ENCODE measurements at places on chromosomes 2 and 18. TPM values are rescaled to one million over a fixed set of nuclear protein-coding genes. Genes with fewer than 3 reads are reported as not detected.

The CDKL4 gene
- polyA plus RNA-seq = 0.90 TPM

- no peak for DNase-seq
These were observed 295.6 kb downstream of the TNS1 start for GRCh38 chr2:217707131-217707611.

- no peak for DNase-seq
These were observed 518.3 kb downstream of the XIRP2 start for GRCh38 chr2:167406558-167406957.

The KCNK3 gene
- polyA plus RNA-seq = 0.57 TPM

The CD8B gene
- 0.61 TPM for polyA plus RNA-seq

GRCh38 chr2:40886100-40886499, 434.2 kb upstream of the SLC8A1 start:
- DNase-seq = no peak

The NT5DC4 gene
- 0.07 TPM for polyA plus RNA-seq

The DSEL gene
- 23.2 TPM for polyA plus RNA-seq

The DDX18 gene
- 91.0 TPM for polyA plus RNA-seq

The ASB18 gene
- not detected for polyA plus RNA-seq

GRCh38 chr2:20099780-20100179, 48.4 kb upstream of the LAPTM4A start:
- no peak for DNase-seq

- DNase-seq = no peak
These were observed 35.6 kb downstream of the BMP10 start for GRCh38 chr2:68835621-68836020.
